ENCODE measurements at places on chromosomes 2 and 18.

- DNase-seq: no peak
Measured at GRCh38 chr18:57353940-57354461, 1.6 kb downstream of the ST8SIA3 start.

DNA sequence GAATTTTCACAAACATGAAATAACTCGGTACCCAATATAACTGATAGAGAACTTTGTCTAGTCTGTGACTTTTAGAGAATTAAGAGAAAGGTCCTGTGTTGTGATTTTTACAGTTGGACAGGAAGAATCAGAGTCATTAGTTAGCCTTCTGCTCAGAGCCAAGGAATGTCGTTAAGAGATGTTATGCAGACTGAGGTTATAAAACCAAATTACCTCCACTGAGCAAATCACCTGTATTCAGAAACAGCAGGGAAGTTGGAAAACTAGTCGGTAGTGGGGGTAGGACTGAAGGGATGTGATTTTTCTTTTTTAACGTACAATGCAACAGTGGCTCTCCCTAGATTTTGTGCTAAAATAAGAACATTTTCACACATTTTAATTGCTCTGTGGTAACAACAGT, 18.5 kb downstream of the TANK start:
- no peak for DNase-seq

DNA sequence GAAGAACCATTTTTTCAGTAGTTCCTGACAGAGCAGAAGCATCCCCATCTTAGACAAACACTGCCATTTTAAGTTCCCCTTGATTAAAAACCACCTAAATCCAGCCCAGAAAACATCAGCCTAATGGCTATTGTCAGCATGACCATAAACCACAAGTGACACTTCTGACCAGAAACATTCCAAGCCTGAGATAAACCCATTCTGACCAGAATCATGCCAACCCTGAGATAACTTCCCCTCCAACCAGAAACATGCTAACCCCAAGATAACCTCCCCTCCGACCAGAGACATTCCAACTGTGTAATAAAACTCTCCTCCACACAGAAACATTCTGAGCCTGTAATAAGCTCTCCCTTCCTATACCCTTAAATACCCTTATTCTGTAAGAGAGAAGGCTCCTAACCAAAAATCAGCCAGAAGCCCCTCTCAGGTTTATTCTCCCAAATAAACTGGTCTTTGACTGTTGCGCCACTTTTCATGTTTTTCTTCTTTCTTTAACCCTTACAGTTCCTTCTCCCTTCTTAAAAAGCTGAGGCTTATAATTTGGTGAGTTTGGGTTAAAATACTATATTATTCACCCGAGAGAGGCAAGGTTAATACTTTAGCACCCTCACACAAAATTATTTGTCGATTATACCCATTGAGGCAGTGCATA, 149.7 kb downstream of the HNMT start:
- no peak for DNase-seq

GRCh38 chr2:151138507-151138906, 123.2 kb downstream of the RBM43 start:
- DNase-seq: no peak

DNA sequence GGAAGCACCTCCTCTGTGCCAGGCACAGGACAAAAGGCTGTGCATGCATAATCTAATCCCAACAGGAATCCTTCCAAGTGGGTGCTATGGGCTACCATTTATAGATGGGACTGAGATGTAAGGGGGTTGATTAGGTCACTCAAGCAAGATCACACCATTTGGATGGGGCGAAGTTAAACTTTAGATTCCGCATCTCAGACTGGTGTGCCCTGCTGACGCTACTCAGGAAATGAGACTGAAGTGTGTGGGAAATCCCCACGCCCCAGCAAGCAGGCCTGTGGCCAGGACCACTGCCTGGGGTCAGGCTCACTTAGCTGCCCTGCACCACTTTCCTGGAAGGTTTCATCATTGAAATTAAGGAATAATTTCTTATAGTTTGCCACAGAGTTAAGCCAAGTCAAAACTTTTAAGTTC, 70.5 kb upstream of the PPP1CB start:
- no peak for DNase-seq

DNA sequence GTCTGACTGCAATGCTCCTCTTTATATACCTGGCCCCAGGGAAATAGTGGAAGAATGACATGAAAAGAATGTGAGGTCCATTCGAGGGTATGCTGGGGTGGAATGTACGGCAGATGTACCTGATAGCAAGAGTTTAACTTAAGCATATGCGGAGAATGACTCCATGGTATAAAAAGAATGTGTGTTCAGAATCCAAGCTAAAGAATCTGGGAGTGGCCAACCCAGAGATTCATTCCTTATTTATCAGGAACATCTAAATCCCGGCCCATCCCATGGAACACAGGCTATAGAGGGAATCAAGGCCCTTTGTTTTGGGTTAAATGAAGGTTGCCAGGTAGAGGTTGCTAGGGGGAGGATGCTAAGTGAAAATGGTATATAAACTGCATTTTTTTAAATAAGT, 150.0 kb downstream of the ZNF385B start:
- no peak for DNase-seq

- DNase-seq: no peak
Measured at GRCh38 chr2:110107092-110108079, 8.2 kb downstream of the MALL start.

DNA sequence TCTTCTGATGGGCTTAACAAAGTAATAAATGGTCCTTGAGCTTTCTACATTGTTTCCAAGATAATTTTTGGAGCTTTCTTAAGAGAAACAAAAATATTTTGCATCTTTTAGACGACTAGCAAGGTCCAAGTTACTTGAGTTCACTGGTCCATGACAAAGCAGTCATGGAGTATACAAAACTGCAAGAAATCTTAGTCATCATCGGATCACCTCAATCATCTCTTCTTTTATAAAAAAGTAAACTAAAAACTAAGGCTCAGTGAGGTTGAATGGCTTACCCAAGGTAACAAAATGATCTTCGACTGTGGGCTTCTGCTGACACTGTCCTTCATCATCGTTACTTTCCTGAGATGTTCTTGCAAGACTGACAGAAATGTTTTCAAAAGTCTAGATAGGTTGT, 11.9 kb downstream of the FIGN start:
- no peak for DNase-seq

GRCh38 chr18:24651434-24651833, 191.0 kb downstream of the HRH4 start:
- no peak for DNase-seq

DNA sequence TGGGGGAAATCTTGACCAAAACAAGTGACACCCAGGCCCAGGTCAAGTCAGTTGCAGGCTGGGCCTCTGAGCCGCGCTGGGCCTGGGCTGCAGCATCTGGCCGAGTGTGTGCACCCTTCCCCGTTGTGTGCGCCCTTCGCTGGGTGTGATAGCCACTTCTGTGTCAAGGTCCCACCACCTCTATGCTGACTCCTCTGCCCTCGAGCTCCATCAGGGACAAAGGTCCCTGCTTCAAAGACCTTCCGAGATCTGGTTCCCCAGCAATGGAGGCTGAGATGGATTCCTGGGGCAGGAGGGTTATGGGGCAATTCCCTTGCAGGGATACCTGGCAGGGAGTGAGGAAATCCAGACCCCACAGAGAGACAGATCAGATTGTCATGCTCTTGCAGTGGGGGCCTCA, 93.6 kb downstream of the PIEZO2 start:
- DNase-seq: no peak

DNA sequence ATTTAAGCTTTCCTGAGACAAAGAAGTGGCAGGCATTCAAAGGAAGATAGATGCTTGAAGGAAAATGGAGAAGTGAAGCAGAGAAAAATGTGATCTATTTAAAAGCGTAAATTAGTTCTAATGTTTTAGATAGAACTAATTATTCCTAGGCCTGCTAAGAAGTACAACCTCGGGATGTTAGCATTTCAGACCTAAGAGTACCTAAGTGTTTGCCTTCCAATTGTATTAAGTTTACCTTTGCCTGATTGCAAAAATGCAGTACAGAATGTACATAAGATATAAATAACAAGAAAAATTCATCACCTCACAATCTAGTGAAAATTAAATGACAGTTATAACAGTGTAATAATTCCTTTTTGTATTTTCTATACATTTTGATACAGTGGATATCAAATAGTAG, 71.1 kb upstream of the HNMT start:
- no peak for DNase-seq

- DNase-seq: no peak
Measured at GRCh38 chr2:25281522-25281921, 60.2 kb downstream of the DNMT3A start.

DNA sequence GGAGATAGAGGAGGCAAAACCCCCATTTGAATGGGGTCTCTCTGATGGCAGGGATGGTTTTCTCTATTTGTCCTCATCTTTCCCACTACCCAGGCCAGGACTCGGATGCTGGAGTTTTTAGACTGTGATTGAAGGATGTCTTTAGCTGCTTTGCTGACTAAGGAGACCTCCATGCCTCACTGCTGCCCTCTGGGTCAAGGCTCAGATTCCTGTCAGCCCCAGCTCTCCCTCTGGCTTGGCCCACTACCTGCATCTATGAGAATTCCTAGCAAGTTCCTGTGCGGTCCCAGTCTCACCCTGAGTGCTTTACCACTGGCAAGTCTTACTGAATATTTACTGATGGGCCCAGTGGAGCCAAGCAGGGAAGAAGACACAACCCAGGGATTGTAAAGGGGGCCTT, 184.0 kb downstream of the CELF4 start:
- DNase-seq: no peak

- DNase-seq: no peak
Measured at GRCh38 chr2:39620067-39620466, 45.6 kb upstream of the TMEM178A start.

GRCh38 chr2:103898561-103898960, 955.4 kb upstream of the POU3F3 start:
- DNase-seq: no peak

- no peak for DNase-seq
Measured at GRCh38 chr2:213011505-213011904, 139.9 kb downstream of the IKZF2 start.

DNA sequence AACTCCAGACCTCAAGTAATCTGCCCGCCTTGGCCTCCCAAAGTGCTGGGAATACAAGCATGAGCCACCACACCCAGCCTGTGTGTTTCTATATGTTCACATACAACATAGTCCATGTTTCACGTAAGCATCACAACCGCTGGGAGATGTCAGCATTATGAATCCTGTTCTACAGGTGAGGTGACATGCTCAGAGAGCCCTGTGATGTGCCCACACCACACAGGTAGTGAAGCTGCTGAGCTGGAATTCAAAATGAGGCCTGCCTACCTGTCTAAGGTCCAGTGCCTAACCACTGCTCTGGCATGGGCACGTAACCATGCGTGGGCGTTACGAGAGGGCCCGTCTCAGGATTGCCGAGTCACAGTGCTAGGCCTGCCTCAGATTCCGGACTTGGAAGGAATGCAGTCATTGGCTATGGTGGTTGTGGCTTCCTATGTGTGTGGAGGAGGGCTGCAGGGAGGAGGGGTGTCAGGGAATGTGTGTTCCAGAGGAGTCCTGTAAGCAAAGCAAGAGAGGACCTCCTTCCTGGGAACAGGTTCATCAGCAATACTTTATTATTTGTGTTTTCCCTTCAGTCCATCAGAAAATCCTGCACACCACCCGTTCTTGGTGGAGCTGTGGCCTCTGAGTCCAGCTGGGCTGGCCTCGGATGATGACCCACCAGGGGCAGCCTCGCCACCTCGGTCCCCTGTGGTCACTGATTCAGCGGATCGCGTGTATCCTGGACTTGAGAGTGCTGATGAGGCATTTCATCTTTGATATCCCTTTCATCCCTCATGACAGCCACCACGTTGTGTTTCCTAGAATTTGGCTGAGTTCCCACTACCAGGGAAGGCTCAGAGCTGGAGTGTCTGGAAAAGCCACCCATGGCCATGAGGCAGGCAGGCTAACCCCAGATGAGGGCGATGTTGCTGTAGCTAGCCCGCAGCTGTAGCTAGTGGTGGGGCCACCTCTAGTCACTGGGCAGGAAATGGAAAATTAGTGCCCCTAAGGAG, 31.1 kb downstream of the HK2 start:
- DNase-seq: no peak

DNA sequence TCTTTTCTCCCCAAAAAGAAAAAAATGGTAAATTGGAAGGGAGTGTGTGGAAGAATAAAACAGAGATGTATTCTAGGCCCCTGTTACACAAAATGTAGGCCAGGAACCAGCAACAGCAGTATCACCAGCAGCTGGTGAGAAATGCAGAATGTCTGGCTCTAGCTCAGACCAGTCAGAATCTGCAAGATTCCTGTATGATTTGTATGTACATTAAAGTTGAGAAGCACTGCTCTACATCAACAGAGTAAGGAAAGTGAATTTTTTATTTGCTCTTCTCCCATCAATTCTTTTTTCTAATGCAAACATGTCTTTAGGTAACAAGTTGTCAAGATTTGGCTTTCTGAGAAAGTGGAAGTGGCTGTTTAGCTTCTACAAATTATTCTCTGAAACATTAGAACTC, 235.4 kb upstream of the FANCL start:
- no peak for DNase-seq

DNA sequence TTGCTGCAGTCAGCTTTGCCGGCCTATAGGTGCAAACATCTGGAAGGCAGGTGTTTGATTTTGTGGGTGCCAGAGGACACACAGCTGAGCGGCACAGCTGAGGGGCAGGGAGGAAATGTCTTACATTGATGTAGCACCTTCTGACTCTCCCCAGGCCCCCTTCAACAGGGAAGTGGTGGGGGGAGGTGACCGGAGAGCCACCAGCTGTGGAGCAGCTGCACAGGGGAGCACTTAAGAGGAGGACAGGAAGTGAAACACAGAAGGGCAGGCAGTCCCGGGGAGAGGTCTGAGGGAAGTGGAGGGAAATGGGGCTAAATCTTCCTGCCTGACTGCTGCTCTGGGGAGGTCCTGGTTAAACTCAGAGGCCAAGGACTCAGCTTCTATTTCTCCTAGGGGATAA, 409.1 kb downstream of the TNS1 start:
- no peak for DNase-seq

- DNase-seq: no peak
Measured at GRCh38 chr18:1466035-1466434, 561.4 kb downstream of the ADCYAP1 start.

DNA sequence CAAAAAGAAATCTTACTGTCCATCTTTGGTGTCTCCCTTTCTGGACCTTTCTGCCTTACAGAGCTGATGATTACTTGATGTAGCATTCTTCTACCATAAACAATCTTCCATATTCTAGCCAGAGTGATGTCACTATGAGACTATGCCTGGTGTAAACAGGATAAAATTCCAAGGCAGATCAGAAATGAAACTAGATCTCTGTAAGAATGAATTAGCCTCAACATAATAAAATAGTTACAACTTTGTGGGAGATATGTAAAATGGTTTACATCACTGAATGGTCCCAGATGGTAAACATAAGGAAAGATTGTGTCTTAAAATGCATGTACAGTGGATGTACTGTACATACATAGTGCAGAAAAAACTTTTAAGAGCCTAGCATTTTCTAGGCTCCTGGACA, 112.3 kb upstream of the ZNF521 start:
- no peak for DNase-seq

- DNase-seq: no peak
Measured at GRCh38 chr2:18901242-18901641, 311.9 kb upstream of the NT5C1B start.

GRCh38 chr18:3748086-3748485, 298.1 kb downstream of the TGIF1 start:
- DNase-seq: no peak

Measured in chondrocyte (in vitro differentiated cells).